ENCODE measurements at places on chromosomes 16 and 17.

- DNase-seq, result no peak
These were observed 350.2 kb downstream of the FOXL1 start for GRCh38 chr16:86928523-86929011.

GRCh38 chr16:48903039-48903438 lies 293.1 kb upstream of the N4BP1 start:
- DNase-seq, result no peak

DNA sequence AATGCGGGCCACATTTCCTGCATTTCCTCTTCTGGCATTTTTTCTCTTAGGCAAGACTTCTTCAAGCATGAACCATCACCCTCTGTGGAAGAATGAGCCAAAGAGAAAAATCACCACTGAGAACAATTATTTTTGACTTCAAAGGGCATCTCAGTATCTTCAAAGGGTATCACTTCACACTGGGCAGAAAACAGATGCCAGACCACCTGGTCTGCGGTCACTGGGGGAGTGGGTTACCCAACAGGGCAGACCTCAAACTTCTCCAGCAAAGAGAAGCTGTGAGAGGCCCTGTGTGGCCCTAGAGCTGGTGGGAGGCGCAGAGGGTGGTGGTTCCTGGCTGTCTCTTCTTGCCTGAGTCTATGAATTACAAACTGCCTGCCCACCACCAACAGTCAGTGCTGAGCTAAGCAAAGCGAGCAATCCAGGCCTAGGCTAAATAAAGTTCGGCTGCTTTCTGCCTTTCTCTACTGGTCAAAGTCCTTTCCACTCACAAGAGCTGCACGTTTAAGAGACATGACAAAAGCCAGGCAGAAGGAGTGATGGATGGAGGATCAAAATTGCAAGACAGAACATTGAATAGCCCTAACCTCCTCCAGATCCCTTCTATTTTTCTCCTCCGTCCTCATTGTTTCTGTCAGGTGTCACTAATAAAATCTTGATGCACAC lies 602.7 kb upstream of the CDH5 start:
- no peak for DNase-seq

DNA sequence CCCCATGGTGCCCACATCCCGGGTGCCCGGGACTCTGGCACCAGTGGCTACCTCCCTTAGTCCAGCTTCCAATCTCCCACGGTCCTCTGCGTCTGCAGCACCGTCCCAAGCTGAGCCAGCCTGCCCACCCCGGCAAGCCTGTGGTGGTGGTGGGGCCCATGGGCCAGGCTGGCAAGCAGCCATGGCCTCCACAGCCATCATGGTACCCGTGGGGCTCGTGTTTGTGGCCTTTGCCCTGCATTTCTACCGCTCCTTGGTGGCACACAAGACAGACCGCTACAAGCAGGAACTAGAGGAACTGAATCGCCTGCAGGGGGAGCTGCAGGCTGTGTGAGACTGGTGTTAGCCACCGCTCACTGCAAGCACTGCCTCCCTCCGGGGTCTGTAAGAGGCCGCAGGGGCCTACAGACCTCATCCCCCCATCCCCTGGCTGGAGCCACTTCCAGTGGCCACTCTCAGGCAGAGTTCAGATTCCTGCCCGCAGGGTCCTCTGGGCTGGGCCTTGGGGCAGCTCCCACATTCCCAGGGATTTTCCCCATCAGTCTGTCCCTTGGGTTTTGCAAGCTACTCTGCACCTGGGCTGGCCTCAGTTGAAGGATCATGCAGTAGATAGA lies 3.9 kb upstream of the SETD1A start:
- peak; percentile 74 for DNase-seq

DNA sequence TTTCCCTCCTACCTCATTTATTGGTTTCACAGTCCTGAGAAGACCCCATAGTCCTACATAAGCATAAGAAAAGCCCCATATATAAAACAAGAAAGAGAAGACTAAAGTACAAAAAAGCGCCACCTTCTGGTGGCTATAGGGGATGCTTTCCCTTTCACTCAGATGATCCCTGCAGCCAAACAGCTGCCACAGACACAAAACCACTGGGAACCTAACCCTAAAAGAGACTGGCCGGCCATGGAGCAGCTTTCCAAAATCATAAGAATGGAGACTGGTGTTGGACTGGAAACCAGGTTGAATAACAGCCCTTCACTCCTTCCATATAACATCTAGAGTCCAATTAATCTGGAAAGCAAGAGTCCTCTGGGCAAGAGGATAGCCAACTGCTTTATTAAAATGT lies 11.4 kb downstream of the DYNC1LI2 start:
- DNase-seq, result peak; percentile 46

GRCh38 chr17:1244606-1245012 lies 25.6 kb upstream of the BHLHA9 start:
- DNase-seq, result no peak
